ENCODE measurements at places on chromosomes 11 and 22. TPM values are rescaled to one million over a fixed set of nuclear protein-coding genes. Genes with fewer than 3 reads are reported as not detected.

DNA sequence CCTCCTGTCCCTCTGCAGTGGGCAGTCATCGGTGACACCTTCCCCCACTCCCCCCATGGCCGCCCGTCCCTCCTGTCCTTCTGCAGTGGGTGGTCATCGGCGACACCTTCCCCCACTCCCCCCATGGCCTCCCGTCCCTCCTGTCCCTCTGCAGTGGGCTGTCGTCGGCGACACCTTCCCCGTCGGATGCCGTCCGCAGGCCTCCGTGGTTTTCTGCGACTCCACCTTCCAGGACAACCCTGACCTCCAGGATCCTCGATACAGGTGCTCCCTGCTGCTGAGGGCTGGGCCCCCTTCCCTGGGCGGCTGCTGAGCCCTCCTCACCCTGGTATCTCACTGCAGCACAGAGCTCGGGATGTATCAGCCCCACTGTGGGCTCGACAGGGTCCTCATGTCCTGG is 2.2 kb downstream of the MIOX start:
- no peak for DNase-seq

GRCh38 chr22:32648486-32648885 is 153.0 kb upstream of the TIMP3 start:
- DNase-seq: no peak

GRCh38 chr11:56842814-56843794 is 94.6 kb upstream of the OR9G4 start:
- DNase-seq: no peak

GRCh38 chr11:118412921-118413320 is 11.5 kb downstream of the ATP5MG start:
- no peak for DNase-seq

- no peak for DNase-seq
Observed at GRCh38 chr11:9092853-9093778, 1.7 kb upstream of the SCUBE2 start.

- DNase-seq: no peak
Observed at GRCh38 chr22:41398921-41399320, 17.2 kb downstream of the TEF start.

The MPZL3 gene
- total RNA-seq: 2.7 TPM

The PLEKHB1 gene
- total RNA-seq: 22.4 TPM

The IGF2 gene
- total RNA-seq: 75.0 TPM

The MS4A15 gene
- not detected for total RNA-seq

The TTC36 gene
- 1.1 TPM for total RNA-seq
